ENCODE measurements at places on chromosomes 11 and 22.

DNA sequence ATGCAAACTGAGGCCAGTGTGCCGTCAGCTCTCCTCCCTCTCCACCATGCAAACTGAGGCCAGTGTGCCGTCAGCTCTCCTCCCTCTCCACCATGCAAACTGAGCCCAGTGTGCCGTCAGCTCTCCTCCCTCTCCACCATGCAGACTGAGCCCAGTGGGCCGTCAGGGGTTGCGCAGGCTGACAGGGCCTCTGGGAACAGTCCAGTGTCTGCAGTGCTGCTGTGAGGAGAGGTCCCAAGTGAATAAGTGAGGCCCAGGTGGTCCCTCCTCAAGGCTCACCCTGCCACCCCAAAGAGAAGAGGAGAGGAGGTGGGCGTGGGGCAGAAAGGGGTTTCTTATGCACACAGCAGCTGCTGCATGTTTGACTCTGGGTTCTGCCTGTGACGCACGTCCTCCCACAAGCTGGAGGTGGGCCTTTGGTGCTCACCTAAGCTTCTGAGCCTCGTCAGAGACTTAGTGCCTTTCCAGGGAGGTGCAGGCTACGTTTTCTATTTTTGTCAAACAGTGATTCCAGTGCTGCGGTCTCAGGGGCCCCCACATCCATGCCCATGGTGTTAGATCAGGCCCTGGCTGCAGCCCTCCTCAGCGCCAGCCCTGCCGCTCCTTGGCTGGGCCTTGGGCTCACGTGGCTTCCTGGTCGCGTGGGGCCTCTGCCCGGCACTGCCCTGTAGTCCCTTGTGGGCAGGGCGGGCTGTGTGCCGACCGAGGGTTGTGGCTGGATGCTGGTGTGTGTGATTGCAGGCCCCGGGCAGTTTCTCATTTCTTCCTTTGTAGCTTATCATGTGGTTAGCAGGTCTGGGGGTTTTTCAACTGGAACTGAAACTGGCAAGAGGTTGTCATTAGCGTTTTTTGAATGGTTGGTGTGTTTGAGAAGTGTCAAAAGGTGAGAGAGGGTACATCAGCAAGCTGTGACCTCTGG is 7.1 kb downstream of the TPCN2 start:
- no peak for DNase-seq

DNA sequence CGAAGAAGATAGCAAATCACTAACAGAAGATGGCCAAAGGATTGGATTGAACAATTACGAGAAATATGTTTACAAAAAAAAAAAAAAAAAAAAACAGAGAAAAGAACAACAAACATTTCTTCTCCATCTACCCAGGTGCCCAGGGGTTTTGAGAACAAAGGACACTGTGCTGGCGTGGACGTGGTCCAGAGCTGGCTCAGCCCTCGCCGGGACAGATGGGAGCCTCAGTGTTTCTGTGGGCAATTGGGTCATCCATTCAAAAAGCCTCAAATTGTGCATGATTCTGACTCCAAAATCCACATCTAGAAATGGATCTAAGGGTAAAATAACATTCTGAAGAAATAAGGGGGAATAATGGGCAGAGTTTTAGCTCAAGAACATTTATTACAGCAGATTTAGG is 63.1 kb downstream of the DHCR7 start:
- DNase-seq = no peak

GRCh38 chr11:96875712-96876111 is 485.9 kb downstream of the JRKL start:
- DNase-seq = no peak

- DNase-seq = peak; percentile 34
Observed at GRCh38 chr11:26753723-26754504, 32.1 kb upstream of the SLC5A12 start.

- no peak for DNase-seq
Observed at GRCh38 chr11:134126217-134126822, 57.4 kb downstream of the JAM3 start.

GRCh38 chr11:27139742-27140367 is 99.2 kb downstream of the BBOX1 start:
- no peak for DNase-seq

DNA sequence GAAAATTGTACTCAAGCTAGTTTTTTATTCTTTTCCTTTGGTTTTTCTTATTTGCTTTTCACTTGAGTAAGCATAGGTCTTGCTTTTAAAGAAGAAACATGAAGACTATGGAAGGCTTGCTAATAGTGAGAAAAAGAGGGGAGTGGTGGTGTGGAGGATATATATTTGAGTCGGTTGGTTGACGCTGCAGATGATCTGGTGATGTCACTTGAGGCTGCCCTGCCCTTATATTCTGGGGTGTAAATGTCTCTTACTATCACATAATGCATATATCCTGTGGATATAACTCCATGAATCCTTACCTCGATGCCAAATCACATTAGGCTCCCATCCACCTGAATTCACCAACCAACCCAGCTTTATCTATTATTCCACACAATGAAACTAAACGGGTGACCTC is 2.9 kb downstream of the GRIA4 start:
- DNase-seq = no peak

DNA sequence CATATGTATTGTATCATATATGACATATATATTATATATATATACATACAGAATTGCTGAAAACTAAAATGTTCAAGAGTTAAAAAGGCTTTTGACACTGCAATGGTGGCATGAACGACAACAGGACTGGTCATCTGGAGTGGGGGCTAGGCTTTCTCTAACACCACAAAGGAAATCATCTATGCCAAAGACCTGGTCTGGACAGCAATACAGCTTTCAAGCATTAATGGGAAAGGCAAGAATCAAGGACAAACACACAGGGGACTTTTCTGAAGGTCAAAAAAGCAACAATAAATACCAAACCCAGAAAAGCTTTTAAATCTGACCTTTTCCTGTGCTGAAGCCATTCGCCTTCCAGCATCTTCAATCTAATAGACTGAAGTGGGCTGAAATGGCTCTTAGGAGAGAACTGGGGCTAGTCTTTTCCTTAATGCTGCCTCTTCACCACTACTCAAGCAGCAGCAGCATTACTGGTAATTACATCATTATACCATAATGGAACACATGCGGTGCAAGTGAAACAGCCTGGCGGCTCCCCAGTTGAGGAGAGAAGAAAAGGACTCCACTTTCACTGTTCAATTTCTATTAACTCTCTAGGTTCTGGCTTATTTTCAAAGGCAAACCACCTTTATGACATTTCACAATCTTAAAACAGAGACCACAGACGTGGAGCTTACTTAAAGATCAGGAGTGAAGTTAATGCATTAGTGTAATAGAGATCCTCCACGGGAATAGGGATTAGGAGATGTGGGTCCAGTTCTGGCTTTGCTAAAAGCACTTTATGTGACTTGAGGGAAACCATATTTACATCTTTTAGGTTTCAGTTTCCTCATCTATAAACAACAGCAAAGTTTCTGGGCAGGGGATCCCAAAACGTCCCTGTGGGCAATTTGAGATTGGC is 63.0 kb downstream of the GAB2 start:
- DNase-seq = peak; percentile 14

- no peak for DNase-seq
Observed at GRCh38 chr11:12629601-12630313, 44.5 kb upstream of the TEAD1 start.

DNA sequence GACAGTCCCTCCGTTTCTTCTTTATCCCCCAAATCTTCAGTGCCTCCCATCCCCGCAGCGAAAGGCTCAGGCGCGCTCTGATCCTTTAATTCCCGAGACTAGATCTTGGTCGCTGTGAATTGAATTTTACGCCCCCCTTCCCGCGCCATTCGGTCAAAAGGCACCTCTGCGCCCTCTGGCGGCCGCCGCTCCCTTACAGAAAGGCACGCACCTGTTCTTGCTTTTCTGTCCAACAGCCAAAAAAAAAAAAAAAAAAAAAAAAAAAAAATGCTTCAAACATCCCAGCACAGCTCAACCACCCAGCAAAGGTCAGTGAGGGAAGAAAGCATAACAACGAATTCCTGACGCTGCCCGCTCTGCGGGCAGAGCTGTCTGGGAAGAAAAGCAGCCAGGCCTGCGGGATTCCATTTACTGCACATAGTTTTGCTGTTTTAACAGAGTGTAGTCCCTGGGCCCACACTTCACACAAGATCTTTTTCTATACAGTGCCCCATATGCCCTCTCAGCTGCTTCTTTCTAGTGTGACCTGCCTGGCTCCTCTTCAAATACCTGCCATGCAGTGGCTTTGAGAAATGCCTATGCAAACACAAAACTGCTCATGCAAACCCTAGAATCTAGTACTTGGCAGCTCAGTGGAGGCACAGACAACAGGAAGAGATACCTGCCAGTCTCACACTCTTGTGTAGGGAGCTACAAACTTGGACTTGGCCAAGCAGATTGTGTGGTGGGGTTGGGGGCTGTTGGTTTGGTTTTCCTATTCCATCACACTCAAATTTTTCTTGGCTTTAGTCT is 1.3 kb upstream of the ESAM start:
- peak; percentile 57 for DNase-seq

- DNase-seq = no peak
Observed at GRCh38 chr11:128865490-128865889, 1.6 kb downstream of the KCNJ1 start.

GRCh38 chr22:38284042-38284402 is 11.2 kb upstream of the TMEM184B start:
- DNase-seq = no peak

GRCh38 chr11:22957786-22958185 is 97.5 kb upstream of the CCDC179 start:
- no peak for DNase-seq

DNA sequence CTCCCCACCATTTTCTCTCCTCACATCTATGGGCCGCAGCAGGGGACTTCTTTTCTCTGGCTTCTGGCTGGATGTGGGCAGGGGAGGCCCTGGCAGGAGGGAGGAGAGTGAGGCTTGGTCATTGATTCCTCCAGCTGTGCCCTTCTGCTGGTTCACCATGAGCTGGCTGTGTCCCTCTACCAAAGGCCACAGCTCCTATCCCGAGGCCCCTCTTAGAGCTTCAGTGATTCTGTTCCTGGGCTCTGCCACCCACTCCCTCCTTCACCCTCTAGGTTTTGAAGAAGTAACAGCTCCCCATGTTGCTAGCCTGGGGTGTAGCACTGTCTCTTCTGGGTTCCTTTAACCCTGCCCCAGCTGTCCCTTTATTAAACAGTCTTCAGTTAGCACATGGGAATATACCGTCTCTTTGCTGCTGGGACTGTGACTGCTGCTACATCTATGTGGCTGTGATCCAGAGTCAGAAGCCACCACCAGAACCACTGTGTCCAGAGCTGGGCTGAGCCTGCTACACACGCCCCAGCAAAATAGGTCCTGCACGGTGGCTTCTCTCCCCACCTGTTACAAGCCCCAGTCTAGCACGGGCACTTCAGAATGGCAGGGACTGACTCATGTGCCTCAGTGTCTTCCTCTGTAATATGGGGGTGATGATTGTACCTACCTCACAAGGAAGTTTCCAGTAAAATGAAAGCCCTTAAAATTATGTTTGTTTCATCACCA is 578 bp upstream of the PARVG start:
- no peak for DNase-seq

GRCh38 chr22:43167001-43167589 is 15.7 kb downstream of the TSPO start:
- no peak for DNase-seq

DNA sequence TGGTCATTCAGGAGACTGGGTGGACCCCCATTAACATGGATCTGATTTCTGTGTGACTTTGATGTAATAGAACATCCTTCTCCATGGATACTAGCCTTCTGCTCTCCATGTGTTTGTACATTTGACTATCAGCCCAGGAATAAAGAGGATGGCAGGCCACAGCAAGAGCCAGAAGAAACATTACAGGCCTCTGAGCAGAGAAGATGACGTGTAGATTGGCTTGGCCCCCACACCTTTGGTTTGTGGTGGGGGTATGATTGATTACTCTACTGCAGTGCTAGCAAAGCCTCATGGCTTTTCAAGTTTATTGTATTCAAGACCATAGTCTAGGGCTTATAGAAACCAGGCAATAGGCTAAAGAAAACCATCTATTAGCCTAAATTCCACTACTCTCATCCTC is 77.0 kb downstream of the GRAMD1B start:
- DNase-seq = no peak

GRCh38 chr11:12377824-12378593 is 638 bp downstream of the PARVA start:
- DNase-seq = no peak

DNA sequence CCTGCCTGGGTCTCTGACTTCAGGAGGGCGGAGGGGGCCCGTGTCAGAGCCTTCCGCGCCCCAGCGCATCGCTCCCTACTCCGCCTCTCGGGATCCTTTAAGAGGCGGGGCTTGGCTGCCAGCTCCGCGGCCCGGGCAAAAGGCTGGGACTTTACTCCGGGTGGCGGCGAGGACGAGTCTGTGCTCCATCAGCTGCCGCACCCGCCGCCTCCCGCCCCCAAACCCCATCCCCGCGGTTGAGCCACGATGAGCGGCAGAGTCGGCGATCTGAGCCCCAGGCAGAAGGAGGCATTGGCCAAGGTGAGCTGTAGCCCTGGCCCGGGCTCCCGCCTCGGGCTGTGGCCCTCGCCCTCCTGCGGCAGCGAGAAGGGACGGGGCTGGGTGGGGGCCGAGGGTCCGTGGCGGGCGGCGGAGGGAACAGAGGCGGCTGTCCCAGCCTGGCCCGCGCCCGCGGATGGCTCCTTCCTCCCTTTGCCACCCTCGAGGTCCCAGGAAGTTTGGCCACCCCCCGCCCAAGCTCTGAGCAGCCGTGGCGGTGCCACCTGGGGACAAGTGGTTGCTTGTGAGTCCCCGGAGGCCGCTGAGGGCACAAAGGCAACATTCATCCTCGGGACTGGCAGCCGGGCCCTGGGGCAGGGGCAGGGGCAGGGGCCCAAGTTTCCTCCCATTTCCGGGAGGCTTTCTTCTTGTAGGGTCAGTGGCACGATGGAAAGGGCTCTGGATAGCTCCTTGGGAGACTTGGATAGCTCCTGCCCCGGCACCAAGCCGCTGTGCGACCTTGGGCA is at the start of gene SEC14L2:
SEC14L2 (plus strand) TSS at position 148 of the 785 bp plus-strand sequence; CDS start at position 247, 99 bp downstream.
- DNase-seq = peak; percentile 17

DNA sequence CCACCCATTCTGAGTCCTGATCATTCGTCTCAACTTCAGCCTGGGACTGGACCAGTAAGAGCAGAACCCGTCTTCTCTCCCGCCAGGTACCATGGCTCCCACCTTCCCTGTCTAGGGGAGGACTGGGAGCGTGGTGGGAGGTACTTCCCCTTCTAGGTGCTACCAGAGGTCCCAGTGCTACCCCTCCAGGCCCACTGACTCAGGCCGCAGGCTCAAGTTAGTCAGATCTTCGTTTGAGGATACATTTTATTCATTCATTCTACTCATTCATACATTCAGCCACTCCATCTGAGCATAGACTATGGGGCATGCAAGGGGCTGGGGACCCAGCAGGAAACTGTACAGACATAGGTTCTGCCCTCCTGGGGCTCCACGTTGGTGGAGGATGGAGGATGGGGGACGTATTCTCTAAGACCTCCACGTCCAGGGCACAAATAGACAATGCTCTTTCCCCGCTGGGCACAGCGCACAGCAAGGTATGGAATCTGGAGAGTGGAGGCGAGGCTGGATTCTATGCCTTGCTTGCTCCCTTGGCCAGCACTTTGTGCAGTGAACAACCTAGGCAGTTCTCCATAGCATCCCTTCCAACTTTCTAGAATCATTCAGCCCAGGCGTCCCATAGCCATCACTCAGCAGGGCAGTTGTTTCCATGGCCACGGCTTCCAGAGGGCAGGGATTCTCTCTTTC is 1.0 kb upstream of the RAB3IL1 start:
- DNase-seq = no peak

GRCh38 chr11:57427727-57428082 is 784 bp upstream of the SLC43A3 start:
- DNase-seq = no peak
